Sciatic nerve (tissue), 2 donors: ENCODE measurements at places on chromosomes 7 and 10. TPM values are rescaled to one million over a fixed set of nuclear protein-coding genes. Genes with fewer than 3 reads are reported as not detected.

DNA sequence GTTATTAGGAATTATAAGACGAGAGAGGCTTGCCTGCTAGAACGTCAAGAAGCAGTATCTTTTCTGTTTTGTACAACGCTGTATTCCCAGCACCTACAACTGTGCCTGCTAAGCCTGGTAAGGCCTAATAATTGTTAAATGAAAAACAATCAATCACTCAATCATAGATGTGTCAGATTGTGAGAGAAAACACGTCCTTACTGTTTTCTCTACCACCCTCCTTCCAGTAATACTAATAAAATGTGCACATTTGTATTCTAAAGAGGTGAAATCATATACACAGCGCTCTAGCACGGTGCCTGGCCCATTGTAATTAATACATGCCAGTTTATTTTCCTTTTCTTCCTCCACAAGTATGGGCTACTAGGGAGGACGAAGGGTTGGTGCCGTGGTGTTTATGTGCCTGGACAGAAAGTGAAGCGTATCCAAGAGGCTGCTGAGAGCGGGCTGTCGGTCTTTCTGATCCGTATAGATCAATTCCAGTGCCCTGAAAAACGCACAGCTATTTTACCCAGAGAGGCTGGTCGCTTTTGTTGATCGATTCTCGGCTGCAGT, 1.5 kb upstream of the AUTS2 start:
- DNase-seq: peak; percentile 58

DNA sequence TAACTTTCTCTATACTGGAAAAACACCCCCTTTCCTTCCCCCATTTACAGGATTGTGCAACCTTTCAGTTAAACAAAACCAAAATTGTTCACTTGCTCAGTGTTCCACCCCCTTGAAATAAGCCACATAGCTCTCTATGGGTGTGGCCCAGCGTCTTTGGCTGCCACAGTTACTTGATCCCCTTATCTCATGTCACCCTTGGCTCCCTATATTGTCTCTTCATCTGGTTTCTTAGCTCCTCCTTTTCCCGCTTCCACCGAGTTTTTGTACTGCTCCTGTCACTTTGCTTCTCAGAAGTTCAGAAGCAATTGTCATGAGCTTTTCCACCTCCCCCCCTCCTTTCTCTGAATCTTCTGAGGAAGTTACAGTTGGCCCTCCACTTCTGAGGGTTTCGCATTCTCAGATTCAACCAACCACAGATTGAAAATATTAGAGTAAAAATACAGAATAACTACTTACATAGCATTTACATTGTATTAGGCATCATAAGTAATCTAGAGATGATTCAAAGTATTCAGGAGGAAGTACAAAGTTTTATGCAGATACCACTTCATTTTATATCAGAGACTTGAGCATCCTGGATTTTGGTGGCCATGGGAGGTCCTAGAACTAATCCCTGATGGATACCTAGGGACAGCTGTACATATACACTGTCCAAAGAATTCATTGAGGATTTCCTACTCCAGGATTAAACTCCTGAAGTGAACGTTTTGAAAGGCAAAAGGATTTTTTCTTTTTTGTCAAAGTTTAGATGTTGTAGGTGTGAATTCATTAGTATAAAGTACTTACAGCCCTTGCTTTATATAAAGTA, 60.4 kb downstream of the ADD3 start:
- no peak for DNase-seq

GRCh38 chr10:1434912-1435692, 302.2 kb downstream of the ADARB2 start:
- DNase-seq: no peak

DNA sequence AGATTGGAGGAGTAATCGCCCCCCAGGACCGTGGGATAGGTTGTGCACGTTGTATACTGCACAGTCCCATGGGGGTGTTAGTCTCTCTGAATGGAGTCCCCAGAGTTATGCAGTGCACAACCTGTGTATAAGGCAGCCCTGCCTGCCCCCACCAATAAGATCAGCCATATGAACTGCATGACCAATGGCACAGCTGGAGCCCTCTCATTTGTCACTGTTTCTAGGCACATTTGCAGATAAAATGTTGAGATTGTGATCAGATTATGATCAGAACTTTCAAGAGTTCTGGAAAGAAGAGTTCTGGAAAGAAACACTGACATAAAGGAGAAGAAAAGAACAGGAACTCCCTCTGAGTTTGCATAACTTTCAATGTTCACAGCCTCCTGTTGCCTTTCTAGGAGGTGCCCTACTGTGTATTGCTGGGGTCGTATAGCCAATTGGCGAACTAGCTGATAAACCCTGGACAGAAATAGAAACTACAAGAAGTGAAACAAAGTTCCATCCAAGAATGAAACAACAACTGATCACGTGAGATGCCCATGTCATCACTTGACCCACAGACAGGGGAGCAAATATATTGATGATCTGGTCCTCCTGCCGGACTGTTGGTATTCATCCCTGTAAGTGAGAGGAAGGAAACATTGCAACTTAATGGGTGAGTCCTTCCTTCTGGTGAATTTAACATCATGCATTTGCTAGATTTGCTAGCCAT, 49.6 kb upstream of the TOMM7 start:
- no peak for DNase-seq

DNA sequence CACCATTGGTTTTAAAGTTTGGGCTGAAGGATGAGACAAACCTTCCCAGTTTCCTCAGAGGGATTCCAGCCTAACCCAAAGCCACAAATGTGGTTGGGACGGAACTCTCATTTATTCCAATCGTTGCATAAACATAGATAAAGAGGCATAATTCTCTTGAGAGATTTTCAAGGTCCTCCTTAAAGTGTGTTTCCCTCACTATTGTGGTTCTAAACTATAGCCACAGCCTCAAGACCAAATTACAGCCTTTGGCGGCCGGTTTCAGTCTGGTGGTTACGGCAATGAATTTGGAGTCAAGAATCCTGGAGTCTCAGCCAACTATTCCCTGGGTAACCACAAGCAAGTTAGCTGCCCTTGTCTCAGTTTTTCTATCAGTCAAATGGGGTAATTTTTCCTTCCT, 42.6 kb downstream of the SEM1 start:
- DNase-seq: no peak

GRCh38 chr10:4790045-4790444, 36.0 kb upstream of the AKR1E2 start:
- DNase-seq: no peak

GRCh38 chr7:153090209-153090608, 330.7 kb downstream of the ACTR3B start:
- no peak for DNase-seq

GRCh38 chr10:71212318-71213126, at the start of gene UNC5B:
Gene UNC5B (plus strand): TSS chr10:71212570. CDS start chr10:71212986, 416 bp downstream.
- peak; percentile 94 for DNase-seq

GRCh38 chr7:70380421-70381015, 751.4 kb upstream of the GALNT17 start:
- DNase-seq: peak; percentile 77

DNA sequence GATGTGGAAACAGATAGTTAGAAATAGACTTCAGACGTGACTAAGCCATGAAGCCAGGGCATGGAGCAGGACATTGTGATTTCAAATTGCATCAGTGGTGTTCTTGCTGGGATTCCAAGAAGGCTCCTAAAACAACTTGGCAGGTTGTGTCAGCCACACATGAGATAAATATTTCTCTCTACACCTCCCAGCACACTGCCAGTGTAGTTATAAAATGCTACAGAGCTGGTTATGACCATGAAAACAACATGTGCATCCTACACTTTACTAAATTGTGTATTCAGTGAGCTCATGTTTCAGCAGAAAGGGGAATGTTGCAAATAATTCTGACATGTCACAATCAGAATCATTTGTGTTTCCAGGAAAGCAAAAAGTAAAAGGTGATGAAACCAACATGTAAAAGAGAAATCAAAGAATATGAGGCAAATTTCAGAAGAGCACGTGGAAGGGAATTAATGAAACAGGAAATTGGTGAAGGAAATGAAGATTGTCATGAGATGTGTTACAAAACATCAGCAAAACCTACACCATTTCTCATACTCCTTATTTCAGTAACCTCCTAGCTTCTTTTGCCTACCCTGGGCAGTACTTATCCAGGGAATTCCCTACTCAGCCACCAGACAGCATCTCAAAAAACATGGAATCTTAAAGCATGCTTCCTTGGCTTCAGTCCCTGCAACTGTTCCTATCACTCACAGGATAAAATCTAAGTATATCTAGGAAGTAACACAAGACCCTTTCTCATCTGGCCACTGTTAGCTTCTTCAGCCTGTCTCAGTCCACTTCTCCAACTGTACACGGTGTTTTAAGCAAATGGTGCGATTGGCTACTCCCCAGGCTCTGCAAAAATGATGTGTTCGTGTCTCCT, 5.8 kb upstream of the CYP3A7 start:
- DNase-seq: no peak

GRCh38 chr10:71985542-71986250, 21.5 kb downstream of the CHST3 start:
- no peak for DNase-seq

GRCh38 chr10:78292250-78292981, 258.8 kb downstream of the RPS24 start:
- DNase-seq: no peak

Gene FAM180A
- total RNA-seq: 8.0 TPM

Gene OR2A42
- total RNA-seq: 0.27 TPM

Gene NRP1
- total RNA-seq: 156 TPM

Gene CCNY
- total RNA-seq: 65.3 TPM

Gene RBP3
- total RNA-seq: not detected

Gene PTF1A
- not detected for total RNA-seq

Gene C7orf33
- not detected for total RNA-seq

Gene ADCY1
- total RNA-seq: 5.5 TPM

Gene PRSS37
- not detected for total RNA-seq

Gene PTPRN2
- total RNA-seq: 12.7 TPM
